Activated CD4-positive, alpha-beta memory T cell treated with anti-CD3 and anti-CD28 coated beads for 36 hours (primary cell): ENCODE measurements at places on chromosomes 11 and 22.
A peak's percentile ranks its signal among the peaks of the same experiment; 100 is the strongest.

GRCh38 chr22:23012081-23012622, 58.2 kb upstream of the GNAZ start:
- DNase-seq, result peak; percentile 65

- DNase-seq, result no peak
Measured at GRCh38 chr11:114298710-114299109, 2.5 kb downstream of the NNMT start.

GRCh38 chr11:121451178-121451985, 732 bp upstream of the SORL1 start:
- DNase-seq, result peak; percentile 66

GRCh38 chr11:65410936-65411680, 11.5 kb upstream of the NEAT1 start:
- DNase-seq, result no peak

DNA sequence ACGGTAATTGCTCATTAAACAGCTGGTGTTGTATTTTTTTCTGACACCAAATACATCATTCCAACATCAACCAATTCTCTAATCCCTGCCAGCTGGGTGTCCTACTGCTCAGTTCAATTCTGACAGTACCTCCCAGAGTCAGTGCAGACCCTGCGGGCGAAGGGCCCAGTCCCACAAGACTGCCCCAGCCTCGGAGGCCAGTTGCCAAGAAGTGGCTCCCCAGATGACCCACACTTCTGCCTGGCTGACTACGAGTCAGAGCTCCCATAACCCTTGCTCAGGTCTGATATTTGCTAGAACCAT, 147.2 kb downstream of the CTTN start:
- DNase-seq, result no peak

DNA sequence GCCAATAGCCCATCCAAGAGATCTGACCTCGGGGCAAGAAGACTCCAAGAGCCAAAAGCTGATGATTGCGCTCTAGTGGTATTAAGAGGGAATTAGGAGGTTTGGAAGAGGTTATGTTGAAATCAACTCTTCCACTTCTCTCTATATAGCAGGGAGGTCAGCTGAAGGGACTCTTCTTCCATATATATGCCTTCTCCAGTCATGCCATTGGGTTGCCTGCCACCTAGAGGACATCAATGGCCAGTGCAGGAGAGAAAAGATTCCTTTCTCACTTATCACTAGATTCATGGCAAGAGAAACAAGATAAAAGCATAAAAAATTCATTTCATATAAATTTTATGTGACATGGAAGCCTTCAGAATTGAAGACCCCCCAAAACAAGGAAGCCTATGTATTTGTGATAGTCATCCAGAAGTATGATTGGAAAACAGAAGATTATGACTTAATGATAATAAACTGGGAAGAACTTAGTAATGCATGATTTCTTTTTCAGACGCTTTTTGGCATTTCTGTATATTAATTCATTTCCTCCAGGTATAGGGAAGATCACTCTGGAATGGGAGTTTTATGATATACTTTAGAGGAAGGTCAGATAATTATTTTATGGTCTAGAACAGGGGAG, 435.1 kb upstream of the DDI1 start:
- DNase-seq, result peak; percentile 37

GRCh38 chr22:37862570-37863325, 13.5 kb downstream of the EIF3L start:
- DNase-seq, result no peak

DNA sequence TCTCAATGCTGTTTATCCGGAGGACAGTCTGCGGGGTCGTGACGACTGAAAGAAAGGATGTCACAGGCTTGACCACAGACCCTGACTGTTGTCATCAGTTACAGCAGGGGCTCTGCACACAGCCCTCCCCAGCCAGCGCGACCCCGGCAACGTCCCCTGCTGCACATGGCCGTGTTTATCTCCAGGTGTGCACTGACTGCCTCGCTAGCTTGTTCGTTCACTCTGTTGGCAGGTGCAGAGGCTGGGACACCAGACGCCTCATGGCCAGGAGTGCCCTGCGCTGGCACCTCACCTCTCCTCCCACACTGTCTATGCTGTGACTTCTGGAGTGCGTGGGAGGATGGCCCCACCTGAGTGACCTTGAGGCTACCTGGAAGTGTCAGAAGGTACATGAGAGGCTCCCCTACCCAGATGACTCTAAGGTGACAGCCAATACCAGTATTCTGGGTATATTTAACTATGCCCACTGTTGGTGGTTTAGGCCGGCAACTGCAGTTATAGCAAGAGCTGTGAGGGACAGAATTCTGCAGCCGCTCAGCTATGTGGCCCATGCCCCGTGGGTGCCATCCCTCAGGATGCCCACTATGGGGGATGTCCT, 12.2 kb downstream of the MRPL21 start:
- no peak for DNase-seq

- DNase-seq, result no peak
Measured at GRCh38 chr11:79383874-79384273, 57.0 kb downstream of the TENM4 start.

DNA sequence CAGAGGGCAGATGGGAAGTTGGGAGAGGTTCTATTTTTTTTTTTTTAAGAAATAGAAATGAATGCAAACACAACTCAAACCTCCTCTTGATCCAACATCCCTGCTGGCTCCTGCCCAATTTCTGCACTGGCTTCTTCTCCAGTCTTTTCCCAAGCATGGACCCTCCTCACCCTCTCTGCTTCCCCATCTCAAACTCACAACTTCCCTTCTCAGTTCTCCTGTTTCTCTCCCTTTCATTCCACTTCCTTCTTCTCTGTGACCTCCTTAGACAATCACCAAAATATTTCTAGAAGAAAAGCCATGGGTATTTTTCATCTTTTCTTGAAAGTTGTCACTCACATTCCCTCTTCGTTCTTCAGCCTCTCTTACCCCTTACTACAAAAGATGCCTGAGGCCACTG, 85.2 kb upstream of the VPREB1 start:
- DNase-seq, result no peak

DNA sequence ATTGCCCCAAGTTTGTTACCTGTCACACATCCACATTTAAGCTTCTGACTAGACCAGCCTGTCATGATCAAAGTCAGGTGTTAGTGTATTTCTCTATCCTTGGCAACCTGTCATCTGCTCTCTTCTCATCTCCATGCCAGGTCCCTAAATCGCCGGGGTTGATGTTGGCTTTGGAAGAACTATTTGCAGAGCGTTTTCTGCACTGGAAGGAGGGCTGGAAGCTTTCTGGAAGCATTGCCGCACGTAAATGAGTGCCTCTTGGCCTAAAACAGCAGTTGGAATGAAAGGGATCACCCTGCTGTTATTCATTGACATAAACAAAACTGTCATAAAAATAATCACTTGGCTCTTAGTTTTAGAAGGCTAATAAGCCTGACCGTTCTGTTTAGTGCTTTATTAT, 1.4 kb downstream of the TTC12 start:
- DNase-seq, result no peak

DNA sequence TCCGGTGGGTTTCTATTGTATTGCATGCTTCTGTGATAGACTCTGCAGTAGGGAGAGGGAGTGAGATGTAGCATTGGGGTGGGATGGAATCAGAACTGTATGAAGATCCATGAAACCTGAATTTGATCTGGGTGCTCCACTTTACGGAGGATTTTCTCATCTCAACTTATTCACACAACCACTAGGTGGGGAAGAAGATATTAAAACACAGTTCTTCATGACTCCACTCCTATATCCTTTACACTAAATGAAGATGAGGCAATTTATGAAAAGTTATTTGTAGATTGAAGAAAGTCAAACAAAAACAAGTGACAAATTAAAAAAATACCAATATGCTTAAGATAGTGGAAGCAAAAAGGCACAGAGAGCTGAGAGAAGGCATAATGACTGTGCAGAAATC, 92.6 kb upstream of the PDGFD start:
- no peak for DNase-seq

GRCh38 chr11:130464291-130464812, 15.9 kb downstream of the ADAMTS15 start:
- no peak for DNase-seq

DNA sequence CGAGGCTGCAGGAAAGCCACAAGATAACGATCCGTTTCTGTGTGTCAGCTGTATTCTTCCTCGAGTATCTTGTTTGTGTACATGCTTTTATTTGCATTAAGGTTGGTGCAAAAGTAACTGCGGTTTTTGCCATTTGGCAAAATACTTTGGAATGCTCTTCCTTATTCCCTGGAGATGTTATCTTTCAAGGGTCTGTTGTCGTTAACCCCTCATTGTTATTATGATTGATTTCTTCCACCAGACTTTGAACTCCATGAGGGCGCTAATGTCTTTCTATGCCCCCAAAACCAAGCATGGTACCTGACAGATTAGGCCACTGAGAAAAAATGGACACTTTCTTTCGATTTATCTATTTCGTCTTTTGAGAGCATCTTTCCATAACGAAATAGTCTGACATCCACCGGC, 563 bp upstream of the PSMA1 start:
- no peak for DNase-seq

DNA sequence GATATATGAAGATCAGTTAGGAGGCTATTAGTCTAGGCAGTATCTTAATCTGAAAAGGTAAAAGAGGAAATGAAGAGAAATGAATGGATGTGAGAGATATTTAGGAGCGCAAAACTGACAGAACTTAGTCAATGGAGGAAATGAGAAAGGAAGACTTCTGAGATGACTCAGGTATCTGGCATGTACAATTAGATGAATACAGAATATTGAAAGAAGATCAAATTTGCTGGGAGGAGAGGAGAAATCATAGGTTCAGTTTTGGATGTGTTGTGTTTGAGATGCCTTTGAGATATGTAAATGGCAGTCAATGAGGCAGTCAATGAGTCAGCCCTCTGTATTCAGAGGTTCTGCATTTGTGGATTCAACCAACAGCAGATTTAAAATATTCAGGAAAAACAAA, 42.9 kb upstream of the GAB2 start:
- DNase-seq, result no peak

GRCh38 chr11:97667057-97667456, 1277.2 kb downstream of the JRKL start:
- no peak for DNase-seq

GRCh38 chr22:43343262-43343669, at the start of gene SCUBE1:
TSS of gene SCUBE1 (minus strand) at chr22:43343372. CDS start at chr22:43343261, 111 bp downstream.
- DNase-seq, result peak; percentile 52

DNA sequence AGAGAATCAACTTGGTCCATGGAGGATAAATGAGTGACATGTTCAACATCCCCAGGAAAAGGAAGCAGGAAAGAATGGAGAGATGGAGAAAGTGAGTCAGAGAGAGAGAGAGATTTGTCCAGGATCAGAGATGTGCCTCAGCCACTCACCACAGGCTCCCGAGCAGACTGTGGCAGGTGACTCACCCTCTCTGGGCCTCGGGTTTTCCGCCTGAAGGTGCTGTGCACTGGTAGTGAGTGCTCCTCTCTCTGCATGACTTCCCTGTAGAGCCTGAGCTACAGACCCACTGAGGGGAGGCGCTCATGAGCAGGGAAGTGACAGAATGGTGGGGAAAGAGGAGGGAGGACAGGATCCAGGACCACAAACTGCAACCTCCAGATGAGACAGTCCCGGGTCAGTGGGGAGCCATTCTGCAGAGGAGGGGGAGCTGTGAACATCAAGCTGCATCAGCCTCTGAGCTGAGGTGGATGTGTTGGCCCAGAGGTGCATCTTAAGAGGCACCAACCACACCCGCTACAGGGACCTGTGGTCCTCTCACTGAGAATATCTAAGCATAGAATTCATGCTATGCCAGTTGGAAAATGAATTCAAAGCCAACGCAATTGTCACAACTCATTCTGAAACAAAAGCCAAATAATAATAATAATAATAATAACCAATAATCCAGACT, 433.4 kb downstream of the BRD1 start:
- peak; percentile 14 for DNase-seq

- DNase-seq, result no peak
Measured at GRCh38 chr11:64339286-64339685, 718 bp upstream of the CCDC88B start.

GRCh38 chr22:28222976-28223745, 304.1 kb upstream of the PITPNB start:
- DNase-seq, result no peak
